Naive B cell (primary cell): ENCODE measurements at places on chromosomes 6 and 20.

DNA sequence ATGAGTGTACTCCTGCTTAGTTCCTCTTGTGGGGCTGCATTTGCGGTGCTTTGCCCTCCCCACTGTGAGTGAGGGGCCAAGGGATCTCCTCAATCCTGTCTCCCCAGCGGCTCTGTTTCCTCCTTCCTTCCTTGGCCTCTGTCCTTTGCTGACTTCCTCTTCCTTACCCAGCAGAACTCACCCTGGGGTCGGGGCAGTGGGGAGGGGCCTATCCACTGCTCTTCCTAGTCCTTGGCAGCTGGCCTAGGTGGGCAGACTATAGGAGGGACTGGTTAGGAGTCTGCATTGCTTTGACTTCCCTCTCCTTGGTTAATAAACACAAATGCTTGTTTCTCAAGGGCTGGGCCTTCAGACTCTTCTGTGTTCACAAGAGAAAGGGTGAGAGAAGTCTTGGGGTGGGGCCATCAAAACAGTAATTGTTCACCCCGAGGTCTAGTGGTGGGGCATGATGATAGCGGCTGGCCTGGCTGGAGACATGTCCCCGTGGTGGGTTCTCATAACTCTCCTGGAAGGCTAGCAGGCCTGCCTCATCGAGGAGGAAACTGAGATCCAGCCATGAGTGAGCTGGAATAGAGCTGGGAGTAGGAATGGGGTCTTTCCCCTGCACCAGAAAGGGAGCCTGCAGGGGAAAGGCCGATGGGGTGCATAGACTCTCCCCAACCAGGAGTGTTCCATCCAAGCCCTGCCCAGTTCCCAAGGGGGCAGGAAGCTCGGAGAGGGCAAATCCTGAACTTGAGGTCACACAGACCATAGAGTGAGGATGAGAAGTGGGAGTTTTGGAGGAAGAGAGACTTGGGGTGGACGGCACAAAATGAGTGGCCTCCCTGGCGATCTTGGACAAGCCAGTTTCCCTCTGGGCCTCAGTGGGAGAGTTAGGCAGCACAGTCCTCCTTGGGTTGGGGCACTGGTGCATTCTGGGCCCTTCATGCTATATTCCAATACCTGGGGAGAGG lies 12.7 kb downstream of the FAM110A start:
- H3K36me3 ChIP-seq, result no peaks in the 10 kb centered on the region
- H3K27ac ChIP-seq, result peak overlapping the region; percentile 96
- H3K4me1 ChIP-seq, result peaks cover 46% of the 10 kb centered on the region
- no peaks in the 10 kb centered on the region for H3K27me3 ChIP-seq
- peak overlapping the region; percentile 90 for H3K4me3 ChIP-seq

DNA sequence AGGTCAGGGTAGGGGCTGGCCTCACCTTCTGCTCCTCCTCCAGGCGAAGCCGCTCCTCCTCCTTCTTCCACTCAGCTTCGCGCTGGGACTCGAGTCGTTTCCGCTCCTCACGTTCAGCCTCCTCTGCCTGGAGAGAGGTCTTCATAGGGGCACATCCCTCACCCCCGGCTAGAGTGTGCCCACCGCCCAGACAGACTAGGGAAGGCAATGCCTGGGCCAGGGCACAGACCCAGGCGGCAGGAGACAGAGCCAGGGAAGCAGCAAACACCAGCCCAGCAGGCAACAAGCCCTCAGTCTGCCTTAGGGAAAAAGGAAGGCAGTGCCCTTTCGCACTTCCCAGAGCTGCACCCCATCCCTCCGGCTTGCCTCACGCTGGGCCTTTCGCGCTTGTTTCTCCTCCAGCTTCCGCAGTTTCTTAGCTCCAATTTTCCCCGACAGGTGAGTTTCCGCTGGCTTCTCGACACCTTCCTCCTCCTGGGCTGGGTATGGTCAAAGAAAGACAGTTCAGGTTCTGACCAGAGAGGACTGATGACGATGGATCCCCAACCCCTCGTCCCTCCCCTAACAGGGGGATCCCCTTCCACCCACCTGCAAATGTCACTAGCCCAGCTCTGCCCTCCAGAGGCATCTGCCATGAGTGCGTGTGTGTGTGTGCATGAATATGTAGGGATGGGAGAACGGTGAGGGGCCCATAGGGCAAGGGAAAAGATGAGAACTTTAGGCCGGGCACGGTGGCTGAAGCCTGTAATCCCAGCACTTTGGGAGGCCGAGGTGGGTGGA lies 4.3 kb downstream of the DDRGK1 start:
- DNase-seq, result no peak
- no peak overlapping the region for H3K4me3 ChIP-seq
- no peaks in the 10 kb centered on the region for H3K27me3 ChIP-seq
- peaks cover 9% of the 10 kb centered on the region for H3K36me3 ChIP-seq
- H3K27ac ChIP-seq, result peak overlapping the region; percentile 84

DNA sequence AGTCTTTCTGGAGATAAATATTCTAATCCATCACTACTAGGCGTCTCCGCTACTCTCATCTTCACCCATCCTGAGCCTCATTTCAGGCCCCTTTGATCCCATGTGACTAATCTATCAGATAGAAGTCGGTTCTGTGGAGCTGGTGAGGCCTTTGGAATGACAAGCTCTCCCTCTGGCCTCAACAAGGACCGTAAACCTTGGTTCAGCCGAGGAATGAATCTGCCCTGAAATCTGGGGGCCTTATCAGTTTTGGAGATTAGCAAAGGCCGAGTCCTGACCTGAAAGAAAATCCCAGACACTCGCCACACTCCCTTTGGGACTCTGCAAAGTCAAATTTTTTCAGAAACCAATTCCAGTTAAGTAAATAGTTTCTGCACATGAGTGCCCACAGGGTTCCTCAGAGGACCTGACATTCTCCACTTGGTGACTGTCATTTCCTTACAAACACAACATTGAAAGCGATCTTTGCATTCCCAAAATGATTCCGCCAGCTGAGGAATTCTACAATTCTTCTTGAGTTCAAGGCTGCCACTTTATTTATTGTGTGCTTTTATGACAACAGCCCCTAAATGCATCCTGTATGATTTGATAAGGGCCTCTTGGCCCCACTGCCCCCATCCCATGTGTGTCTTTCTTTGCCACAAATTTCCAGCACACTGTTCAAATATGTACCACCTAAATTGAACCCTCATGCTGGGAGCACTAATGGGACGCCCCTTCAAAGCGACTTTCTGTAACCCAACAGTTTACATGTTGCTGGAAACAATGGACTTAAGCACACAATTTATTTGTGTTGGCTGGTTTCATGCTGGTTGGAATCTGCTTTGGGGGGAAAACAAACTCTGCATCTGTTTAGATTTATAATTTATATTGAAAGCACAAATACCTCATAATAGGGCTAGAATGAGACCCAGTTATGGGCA lies 10.0 kb upstream of the RIPOR3 start:
- H3K36me3 ChIP-seq, result no peaks in the 10 kb centered on the region
- H3K4me1 ChIP-seq, result no peaks in the 10 kb centered on the region
- H3K27ac ChIP-seq, result no peak overlapping the region
- no peak overlapping the region for H3K4me3 ChIP-seq
- DNase-seq, result no peak

DNA sequence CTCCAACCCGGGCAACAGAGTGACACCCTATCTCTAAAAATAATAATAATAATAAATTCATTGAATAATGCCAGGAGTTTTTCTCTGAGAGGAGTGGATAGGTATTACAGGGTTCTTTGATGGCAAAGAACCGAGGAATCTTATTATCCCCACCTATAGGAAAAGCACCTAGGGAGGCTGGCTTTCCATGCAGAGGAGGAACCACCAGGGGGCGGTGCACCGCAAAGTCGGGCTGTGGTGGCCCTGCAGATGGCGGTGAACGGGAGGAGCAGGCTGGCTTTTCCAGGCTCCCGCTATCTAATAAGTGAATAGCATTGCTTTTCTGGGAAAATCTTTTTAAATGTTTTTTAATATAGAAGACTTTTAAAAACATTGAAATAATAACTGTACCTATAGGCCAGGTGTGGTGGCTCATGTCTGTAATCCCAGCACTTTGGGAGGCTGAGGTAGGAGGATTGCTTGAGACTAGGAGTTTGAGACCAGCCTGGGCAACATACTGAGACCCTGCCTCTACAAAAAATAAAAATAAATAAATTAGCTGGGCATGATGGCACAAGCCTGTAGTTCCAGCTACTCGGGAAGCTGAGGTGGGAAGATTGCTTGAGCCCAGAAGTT lies 864.2 kb downstream of the KIF16B start:
- H3K4me3 ChIP-seq, result no peak overlapping the region
- no peaks in the 10 kb centered on the region for H3K27me3 ChIP-seq
- DNase-seq, result peak; percentile 39
- no peaks in the 10 kb centered on the region for H3K36me3 ChIP-seq
- H3K4me1 ChIP-seq, result no peaks in the 10 kb centered on the region

DNA sequence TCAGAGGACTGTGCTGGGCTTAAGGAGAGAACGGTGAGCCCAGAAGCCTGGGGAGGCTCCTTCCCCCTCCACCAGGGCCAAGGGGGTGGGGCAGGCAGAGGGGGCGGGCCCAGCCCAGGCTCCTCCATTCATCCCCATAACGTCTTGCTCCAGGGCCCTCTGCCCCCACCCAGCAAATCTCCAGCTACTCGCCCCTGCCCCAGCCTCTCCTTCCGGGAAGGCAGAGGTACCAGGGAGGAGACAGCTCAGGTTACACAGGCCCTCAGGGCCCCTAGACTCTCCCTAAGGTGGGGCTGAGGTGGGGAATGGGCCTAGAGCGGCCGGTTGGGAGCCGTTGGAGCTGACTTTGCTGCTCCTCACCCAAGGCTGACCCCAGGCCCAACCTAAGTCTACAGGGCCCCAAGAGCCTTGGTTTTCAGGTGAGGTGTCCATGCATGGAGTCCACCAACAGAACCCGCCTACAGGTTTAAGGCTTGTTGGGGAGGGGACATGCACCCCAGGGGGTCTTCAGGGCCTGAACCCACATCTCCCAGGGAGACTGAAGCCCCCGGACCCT lies 1.2 kb downstream of the LAMA5 start:
- peaks cover 24% of the 10 kb centered on the region for H3K4me1 ChIP-seq
- no peak for DNase-seq
- no peaks in the 10 kb centered on the region for H3K36me3 ChIP-seq
- H3K27me3 ChIP-seq, result no peaks in the 10 kb centered on the region
- no peak overlapping the region for H3K27ac ChIP-seq

- no peak for DNase-seq
- H3K27me3 ChIP-seq, result no peaks in the 10 kb centered on the region
- H3K36me3 ChIP-seq, result peaks cover 47% of the 10 kb centered on the region
- no peak overlapping the region for H3K27ac ChIP-seq
- peaks cover 5% of the 10 kb centered on the region for H3K4me1 ChIP-seq
- no peak overlapping the region for H3K4me3 ChIP-seq
Observed at GRCh38 chr6:144809120-144809519, 524.0 kb downstream of the UTRN start.

- no peaks in the 10 kb centered on the region for H3K36me3 ChIP-seq
- H3K27me3 ChIP-seq, result peaks cover 10% of the 10 kb centered on the region
- peaks cover 24% of the 10 kb centered on the region for H3K4me1 ChIP-seq
Observed at GRCh38 chr6:37783025-37783855, 36.3 kb upstream of the ZFAND3 start.

DNA sequence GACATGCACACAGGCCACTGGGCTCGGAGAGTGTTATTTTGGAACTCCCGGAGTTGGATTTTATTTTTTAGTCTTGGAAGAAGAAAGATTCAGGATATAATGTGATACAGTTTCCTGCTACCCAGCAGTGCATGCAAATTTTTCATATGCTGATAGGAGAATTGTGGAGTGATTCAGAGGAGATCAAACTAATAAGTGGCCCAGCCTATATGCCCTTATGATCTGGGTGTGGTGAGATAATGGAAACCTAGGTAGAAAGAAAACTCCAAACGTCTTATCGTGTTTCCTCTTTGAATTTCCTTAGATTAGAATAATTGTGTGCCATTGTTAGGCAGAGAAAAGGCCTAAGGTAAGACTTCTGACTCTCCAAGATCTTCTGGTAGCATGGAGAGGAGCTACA lies 401.2 kb upstream of the BTBD3 start:
- no peaks in the 10 kb centered on the region for H3K4me1 ChIP-seq
- no peaks in the 10 kb centered on the region for H3K27me3 ChIP-seq
- H3K4me3 ChIP-seq, result no peak overlapping the region
- DNase-seq, result no peak

GRCh38 chr20:63546256-63546955 lies 1.1 kb downstream of the SRMS start:
- peaks cover 44% of the 10 kb centered on the region for H3K4me1 ChIP-seq
- no peaks in the 10 kb centered on the region for H3K36me3 ChIP-seq
- H3K27ac ChIP-seq, result no peak overlapping the region
- H3K4me3 ChIP-seq, result no peak overlapping the region
- no peak for DNase-seq

DNA sequence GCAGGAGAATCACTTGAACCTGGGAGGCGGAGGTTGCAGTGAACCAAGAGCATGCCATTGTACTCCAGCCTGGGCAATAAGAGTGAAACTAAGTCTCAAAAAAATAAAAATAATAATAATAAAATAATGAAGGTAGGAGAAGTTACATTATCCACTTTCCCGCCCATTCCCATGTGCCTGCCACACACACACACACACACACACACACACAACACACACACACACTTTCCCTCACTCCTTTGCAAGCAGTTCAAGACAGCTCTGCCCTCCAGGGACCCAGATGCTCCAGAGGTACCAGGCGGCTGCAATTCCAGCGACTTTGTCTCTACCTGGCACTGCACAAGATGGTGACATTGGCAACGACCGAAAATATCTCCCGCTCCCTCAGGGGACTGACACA lies 224.8 kb upstream of the JARID2 start:
- H3K4me3 ChIP-seq, result no peak overlapping the region
- no peak for DNase-seq
- peaks cover 4% of the 10 kb centered on the region for H3K36me3 ChIP-seq
- H3K4me1 ChIP-seq, result peaks cover 9% of the 10 kb centered on the region
- H3K27ac ChIP-seq, result no peak overlapping the region

- peaks cover 14% of the 10 kb centered on the region for H3K27me3 ChIP-seq
- H3K4me1 ChIP-seq, result no peaks in the 10 kb centered on the region
- H3K4me3 ChIP-seq, result no peak overlapping the region
- no peak for DNase-seq
- no peak overlapping the region for H3K27ac ChIP-seq
Observed at GRCh38 chr6:85126485-85127167, 323.3 kb upstream of the NT5E start.

- no peak overlapping the region for H3K27ac ChIP-seq
- H3K4me3 ChIP-seq, result no peak overlapping the region
- H3K27me3 ChIP-seq, result peaks cover 8% of the 10 kb centered on the region
- no peaks in the 10 kb centered on the region for H3K36me3 ChIP-seq
Observed at GRCh38 chr6:89066940-89067646, 13.5 kb upstream of the PNRC1 start.

- peaks cover 53% of the 10 kb centered on the region for H3K4me1 ChIP-seq
- peak; percentile 23 for DNase-seq
- no peak overlapping the region for H3K27ac ChIP-seq
- no peaks in the 10 kb centered on the region for H3K36me3 ChIP-seq
Observed at GRCh38 chr20:32368925-32369324, 10.8 kb downstream of the ASXL1 start.

GRCh38 chr6:82080767-82081166 lies 166.8 kb downstream of the IBTK start:
- no peak overlapping the region for H3K27ac ChIP-seq
- no peak for DNase-seq
- no peaks in the 10 kb centered on the region for H3K27me3 ChIP-seq
- H3K4me3 ChIP-seq, result no peak overlapping the region
- no peaks in the 10 kb centered on the region for H3K36me3 ChIP-seq
